ENCODE measurements at places on chromosomes 7 and 10.
A peak's percentile ranks its signal among the peaks of the same experiment; 100 is the strongest.

DNA sequence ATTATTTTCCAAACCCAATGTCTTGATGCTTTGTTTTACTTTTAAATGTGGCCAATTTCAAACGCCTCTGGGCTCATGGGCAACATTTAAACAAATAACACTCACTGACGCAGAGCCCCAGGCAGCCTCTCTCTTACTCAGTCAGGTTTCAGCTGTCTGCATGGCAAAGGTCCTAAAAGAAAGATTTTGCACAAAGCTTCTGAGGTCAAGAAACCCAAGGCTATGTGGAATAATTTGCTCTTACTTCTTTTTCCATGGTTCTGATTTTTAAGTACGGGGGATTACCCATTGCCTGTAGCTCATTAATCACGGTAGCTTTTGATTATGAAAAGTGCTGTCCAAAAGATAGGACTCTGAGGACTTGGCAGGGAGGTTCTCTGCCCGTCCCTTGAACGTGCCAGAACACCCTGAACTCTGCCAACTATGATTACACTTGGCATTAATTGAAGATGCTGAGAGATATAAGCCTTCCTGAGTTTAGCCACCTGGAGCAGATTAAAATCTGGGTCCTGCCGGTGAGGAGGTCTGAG, 14.1 kb upstream of the MSRB2 start:
- no peak for DNase-seq
- H3K4me1 ChIP-seq = no peaks in the 10 kb centered on the region
- H3K36me3 ChIP-seq = no peaks in the 10 kb centered on the region
- H3K27me3 ChIP-seq = no peaks in the 10 kb centered on the region
- no peak overlapping the region for H3K27ac ChIP-seq
- no peak overlapping the region for H3K4me3 ChIP-seq

GRCh38 chr10:18767981-18768380, 108.8 kb downstream of the ARL5B start:
- H3K4me3 ChIP-seq = no peak overlapping the region
- no peak for DNase-seq
- no peak overlapping the region for H3K27ac ChIP-seq
- H3K36me3 ChIP-seq = no peaks in the 10 kb centered on the region

- H3K27ac ChIP-seq = no peak within 1 kb of the TSS
- no peaks in the 10 kb centered on the region for H3K27me3 ChIP-seq
- peaks cover 9% of the 10 kb centered on the region for H3K4me1 ChIP-seq
- H3K36me3 ChIP-seq = no peaks in the 10 kb centered on the region
- H3K4me3 ChIP-seq = no peak within 1 kb of the TSS
- no peak for DNase-seq
Observed at GRCh38 chr7:50782375-50783208, at the start of gene GRB10. GRB10 (minus strand) TSS chr7:50782896; CDS start chr7:50732322, 50,574 bp downstream.

GRCh38 chr10:108836362-108836761, 1086.9 kb downstream of the XPNPEP1 start:
- H3K4me1 ChIP-seq = no peaks in the 10 kb centered on the region
- no peak overlapping the region for H3K4me3 ChIP-seq
- no peaks in the 10 kb centered on the region for H3K36me3 ChIP-seq
- H3K27ac ChIP-seq = no peak overlapping the region
- no peak for DNase-seq

DNA sequence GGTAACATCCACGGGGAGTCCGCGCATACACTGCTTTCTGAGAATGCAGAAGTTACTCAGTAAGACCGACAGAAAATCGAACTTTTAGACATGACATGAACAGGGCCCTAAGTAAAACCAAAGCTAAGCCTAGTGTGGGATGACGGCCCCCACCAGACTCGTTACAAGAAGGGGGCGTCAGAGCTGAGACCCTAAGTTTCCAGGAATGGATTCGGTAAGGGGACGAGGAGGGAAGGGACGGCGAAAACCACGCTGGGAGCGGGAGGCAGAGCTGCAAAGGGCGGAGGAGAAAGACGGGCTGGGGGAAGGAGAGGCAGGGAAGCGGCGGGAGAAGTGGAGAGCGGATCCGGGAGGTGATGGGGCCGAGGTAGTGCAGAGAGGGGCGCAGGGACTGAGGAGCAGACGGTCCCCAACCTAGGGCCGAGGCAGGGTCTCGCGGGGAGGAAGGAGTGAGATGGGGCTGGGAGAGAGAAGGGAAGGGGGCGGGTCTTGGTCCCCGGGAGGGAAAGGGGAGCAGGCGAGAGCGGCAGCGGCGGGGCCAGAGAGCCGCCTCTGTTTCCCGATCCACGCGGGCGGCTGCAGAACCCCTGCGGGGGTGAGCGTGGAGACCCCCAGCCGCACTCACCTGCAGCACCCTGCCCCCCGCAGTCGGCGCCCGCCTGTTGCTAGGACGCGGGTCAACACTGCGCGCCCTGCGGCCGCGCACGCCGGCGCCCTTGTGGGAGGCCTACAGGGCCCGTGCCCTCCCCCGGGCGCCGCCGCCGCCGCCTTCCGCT, 513 bp downstream of the ODAD2 start:
- peak; percentile 7 for DNase-seq
- H3K27me3 ChIP-seq = peaks cover 15% of the 10 kb centered on the region
- H3K4me3 ChIP-seq = peak overlapping the region; percentile 52
- peaks cover 14% of the 10 kb centered on the region for H3K4me1 ChIP-seq

GRCh38 chr10:50846753-50847152, 38.7 kb downstream of the A1CF start:
- H3K27ac ChIP-seq = no peak overlapping the region
- H3K36me3 ChIP-seq = no peaks in the 10 kb centered on the region
- no peak overlapping the region for H3K4me3 ChIP-seq
- H3K4me1 ChIP-seq = no peaks in the 10 kb centered on the region
- no peaks in the 10 kb centered on the region for H3K27me3 ChIP-seq
- DNase-seq = no peak

- H3K4me1 ChIP-seq = no peaks in the 10 kb centered on the region
- DNase-seq = no peak
- no peak overlapping the region for H3K4me3 ChIP-seq
- H3K36me3 ChIP-seq = no peaks in the 10 kb centered on the region
Observed at GRCh38 chr10:129658376-129659072, 191.5 kb downstream of the MGMT start.

DNA sequence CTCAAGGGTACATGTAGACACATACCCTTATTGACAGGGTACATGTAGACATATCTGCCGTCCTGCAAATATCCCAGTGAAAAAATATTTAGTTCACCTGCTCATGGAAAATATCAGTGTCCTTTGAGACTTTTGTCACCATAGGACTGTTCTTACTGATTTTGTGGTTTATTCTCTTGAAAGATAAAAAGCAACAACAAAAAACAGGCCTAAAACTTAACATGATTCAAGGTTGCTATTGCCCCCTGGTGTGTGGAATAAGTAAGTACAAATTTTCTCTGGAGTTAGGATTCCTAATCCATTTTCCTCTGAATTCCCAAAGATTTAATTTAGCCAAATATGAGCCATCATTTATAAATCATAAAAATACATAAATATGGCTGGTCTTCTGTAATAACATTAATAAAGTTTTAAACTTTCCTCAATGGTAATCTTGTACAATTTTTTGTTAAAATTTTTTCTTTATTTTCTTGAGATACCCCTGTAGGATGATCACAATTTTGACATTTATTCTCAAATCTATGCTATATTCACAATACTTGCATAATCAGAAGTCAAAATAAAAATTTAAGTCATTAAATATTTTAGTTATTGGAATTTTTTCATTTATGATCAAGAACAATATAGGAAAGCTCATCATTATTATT, 741.4 kb upstream of the POT1 start:
- no peak overlapping the region for H3K4me3 ChIP-seq
- H3K27me3 ChIP-seq = no peaks in the 10 kb centered on the region
- no peaks in the 10 kb centered on the region for H3K36me3 ChIP-seq
- no peak overlapping the region for H3K27ac ChIP-seq

DNA sequence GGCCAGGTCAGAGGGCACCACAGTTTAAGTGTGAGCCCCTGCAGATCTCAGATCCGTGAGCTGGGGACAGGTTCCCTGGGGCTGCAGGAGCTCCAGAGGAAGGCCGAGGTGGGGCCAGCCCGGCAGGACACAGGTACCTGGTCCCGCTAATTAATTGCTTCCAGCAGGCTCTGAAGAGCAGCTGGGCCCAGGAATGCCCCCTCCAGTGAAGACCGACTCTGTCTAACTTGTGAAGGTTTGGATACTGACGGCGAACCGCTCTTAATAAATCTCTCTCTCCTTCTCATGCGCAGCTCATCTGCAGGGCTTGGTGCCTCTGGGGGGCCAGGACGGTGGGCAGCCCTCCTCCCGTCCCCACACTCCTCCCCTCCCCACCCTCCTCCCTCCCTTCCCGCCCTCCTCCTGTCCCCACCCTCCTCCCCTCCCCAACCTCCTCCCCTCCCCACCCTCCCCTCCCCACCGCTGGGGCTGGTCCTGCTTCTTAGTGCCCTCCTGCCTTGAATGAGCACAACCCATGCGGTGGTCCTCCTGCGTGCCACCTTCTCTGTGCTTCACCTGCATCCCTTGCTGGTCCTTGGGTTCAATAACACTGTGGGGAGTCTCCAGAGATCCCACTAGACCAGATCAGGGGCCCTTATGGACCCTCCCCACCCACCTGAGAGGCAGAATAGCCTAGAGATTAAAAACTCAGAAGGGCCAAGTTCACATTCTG, 38.3 kb downstream of the PDGFA start:
- DNase-seq = no peak
- H3K27me3 ChIP-seq = no peaks in the 10 kb centered on the region
- no peaks in the 10 kb centered on the region for H3K36me3 ChIP-seq
- H3K4me3 ChIP-seq = no peak overlapping the region
- no peaks in the 10 kb centered on the region for H3K4me1 ChIP-seq

GRCh38 chr10:12691596-12691995, 309.9 kb downstream of the CCDC3 start:
- H3K4me3 ChIP-seq = no peak overlapping the region
- no peak for DNase-seq
- H3K27me3 ChIP-seq = no peaks in the 10 kb centered on the region

DNA sequence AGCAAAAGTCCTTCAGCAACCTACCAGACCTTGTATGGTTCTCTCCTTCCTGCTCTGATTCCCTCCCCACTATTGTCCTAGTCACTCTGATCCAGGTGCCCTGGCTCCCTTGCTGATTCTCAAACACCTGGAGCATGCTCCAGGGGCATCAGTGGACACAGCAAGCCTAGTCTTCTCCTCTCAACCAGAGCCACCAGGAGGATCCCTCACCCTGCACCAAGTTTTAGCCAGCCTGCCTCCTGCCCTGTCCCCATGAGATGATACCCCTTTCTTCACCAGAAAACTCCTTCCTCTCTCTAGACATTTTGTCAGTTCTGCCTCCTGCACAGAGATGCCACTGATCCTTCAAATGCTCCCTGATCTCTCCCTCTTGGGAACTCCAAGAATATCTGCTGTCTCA, 11.0 kb downstream of the LLCFC1 start:
- no peaks in the 10 kb centered on the region for H3K27me3 ChIP-seq
- H3K4me3 ChIP-seq = no peak overlapping the region
- H3K4me1 ChIP-seq = no peaks in the 10 kb centered on the region
- no peak for DNase-seq
- no peaks in the 10 kb centered on the region for H3K36me3 ChIP-seq

DNA sequence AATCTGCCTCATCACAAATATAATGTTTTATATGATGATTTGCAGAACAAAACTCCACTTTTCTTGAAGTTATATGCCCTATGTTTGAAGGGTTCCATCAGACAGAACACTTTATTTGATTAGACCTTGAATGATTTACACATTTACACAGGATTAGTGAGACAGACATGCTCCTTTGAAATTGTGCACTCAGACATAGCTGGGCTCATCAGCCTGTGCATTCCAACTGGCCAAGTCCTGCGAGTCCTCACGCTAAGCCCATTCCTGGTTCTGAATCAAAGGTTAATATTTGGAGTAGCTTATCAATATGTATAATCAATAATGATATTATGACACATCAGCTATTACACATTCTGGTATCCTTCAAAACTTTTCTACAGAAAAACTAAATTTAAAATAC, 173.6 kb downstream of the MBL2 start:
- no peak overlapping the region for H3K27ac ChIP-seq
- no peaks in the 10 kb centered on the region for H3K36me3 ChIP-seq
- H3K4me1 ChIP-seq = no peaks in the 10 kb centered on the region
- DNase-seq = no peak
- no peak overlapping the region for H3K4me3 ChIP-seq
- no peaks in the 10 kb centered on the region for H3K27me3 ChIP-seq

Measured in CD14-positive monocyte (primary cell).